Right ventricle myocardium superior (tissue), 1 donor: ENCODE measurements at places on chromosomes 2 and 18. TPM values are rescaled to one million over a fixed set of nuclear protein-coding genes. Genes with fewer than 3 reads are reported as not detected.

The VAMP8 gene
- total RNA-seq, result 16.9 TPM

The CMPK2 gene
- total RNA-seq, result 2.7 TPM

The CACNB4 gene
- 0.46 TPM for total RNA-seq

The AGFG1 gene
- total RNA-seq, result 55.7 TPM

The ERBB4 gene
- 11.5 TPM for total RNA-seq

The STPG4 gene
- total RNA-seq, result not detected

The CPO gene
- total RNA-seq, result not detected

The DSG2 gene
- total RNA-seq, result 37.1 TPM

The IL36A gene
- not detected for total RNA-seq

The FBXO15 gene
- total RNA-seq, result not detected

The TLX2 gene
- total RNA-seq, result not detected

The UGT1A10 gene
- not detected for total RNA-seq

The SPC25 gene
- total RNA-seq, result 0.38 TPM

The TOGARAM2 gene
- 42.8 TPM for total RNA-seq

The GLI2 gene
- 1.3 TPM for total RNA-seq

The GRHL1 gene
- total RNA-seq, result 1.0 TPM
